ENCODE measurements at places on chromosomes 7 and 10.

- no peak for DNase-seq
Observed at GRCh38 chr7:108283252-108283651, 153.1 kb upstream of the LAMB4 start.

- no peak for DNase-seq
Observed at GRCh38 chr7:26912933-26913536, 48.6 kb upstream of the SKAP2 start.

DNA sequence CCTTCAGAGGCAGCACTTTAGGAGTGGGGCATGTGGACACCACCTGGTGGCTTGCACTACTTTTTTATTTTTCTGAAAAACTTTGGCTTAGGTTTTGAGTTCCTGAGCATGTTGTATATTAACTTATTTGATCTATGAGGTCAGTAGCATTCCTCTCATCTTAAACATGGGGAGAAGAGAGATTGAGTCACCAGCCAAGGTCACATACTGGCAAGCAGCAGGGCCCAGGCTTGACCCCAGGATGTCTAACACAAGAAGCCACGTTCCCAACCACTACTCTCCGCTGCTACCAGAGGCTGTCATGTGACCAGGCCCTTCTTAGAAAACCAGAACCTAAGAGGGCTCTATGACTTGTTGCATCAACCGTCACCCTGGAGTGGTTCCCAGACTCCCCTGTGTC lies 210.3 kb upstream of the GPR26 start:
- DNase-seq, result no peak

GRCh38 chr10:19491166-19491565 lies 325.1 kb upstream of the PLXDC2 start:
- DNase-seq, result no peak

DNA sequence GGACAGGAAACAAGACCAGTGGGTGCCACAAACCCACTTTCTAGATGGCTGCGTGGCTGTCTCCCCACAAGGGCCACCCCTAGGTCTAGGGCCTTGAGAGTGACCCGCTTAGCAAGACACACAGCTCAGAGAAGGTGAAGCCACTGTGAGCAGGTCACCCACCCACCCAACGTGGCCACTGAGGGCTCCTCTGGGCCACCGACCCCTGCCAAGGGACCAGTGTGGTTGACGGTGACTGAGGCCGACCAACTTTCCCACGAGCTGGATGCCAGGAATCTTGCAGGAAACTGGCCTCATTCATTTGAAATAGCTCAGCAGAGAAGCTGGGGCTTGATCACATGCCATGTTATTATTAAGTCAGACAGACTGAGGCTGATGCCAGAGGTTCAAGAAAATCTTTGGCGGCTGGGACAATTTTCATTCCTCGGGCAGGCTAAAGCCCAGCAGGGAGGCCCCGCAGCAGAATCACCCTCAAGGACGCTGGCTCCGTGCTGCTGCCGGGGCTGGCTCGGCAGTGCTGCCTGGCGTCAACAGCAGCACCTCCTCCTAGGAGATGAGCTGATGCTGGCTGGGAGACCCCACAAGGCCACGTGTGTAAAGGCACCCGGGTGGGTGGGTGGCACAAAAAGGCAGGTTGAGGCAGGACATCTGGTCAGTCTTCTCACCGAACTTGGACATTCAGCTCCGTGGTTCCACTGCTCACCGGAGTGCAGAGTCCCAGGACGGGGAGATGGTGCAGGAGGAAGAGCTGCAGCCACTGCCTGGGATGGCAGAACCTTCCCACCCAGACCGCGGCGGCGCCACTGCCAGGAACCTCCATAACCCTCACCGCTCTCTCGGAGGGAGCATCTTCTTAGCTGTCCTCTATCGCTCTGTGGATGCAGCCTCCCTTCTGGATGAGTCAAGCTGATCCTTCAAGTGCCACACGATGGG lies 57.8 kb downstream of the ZRANB1 start:
- DNase-seq, result peak; percentile 88

GRCh38 chr10:9305018-9305655 lies 1250.6 kb downstream of the GATA3 start:
- peak; percentile 49 for DNase-seq

- no peak for DNase-seq
Observed at GRCh38 chr10:97204826-97205679, 19.3 kb upstream of the SLIT1 start.

- no peak for DNase-seq
Observed at GRCh38 chr7:39952374-39952773, 2.3 kb downstream of the CDK13 start.

GRCh38 chr7:47647181-47647917 lies 65.4 kb upstream of the TNS3 start:
- DNase-seq, result no peak

- DNase-seq, result peak; percentile 33
Observed at GRCh38 chr7:106057962-106058927, 53.9 kb downstream of the SYPL1 start.
